WTC11 (cell line): ENCODE measurements at places on chromosomes 6 and 20. TPM values are rescaled to one million over a fixed set of nuclear protein-coding genes. Genes with fewer than 3 reads are reported as not detected.
A peak's percentile ranks its signal among the peaks of the same experiment; 100 is the strongest.

The KIAA1755 gene
- 0.16 to 0.50 TPM (median 0.27 TPM) in 3 replicates for total RNA-seq

DNA sequence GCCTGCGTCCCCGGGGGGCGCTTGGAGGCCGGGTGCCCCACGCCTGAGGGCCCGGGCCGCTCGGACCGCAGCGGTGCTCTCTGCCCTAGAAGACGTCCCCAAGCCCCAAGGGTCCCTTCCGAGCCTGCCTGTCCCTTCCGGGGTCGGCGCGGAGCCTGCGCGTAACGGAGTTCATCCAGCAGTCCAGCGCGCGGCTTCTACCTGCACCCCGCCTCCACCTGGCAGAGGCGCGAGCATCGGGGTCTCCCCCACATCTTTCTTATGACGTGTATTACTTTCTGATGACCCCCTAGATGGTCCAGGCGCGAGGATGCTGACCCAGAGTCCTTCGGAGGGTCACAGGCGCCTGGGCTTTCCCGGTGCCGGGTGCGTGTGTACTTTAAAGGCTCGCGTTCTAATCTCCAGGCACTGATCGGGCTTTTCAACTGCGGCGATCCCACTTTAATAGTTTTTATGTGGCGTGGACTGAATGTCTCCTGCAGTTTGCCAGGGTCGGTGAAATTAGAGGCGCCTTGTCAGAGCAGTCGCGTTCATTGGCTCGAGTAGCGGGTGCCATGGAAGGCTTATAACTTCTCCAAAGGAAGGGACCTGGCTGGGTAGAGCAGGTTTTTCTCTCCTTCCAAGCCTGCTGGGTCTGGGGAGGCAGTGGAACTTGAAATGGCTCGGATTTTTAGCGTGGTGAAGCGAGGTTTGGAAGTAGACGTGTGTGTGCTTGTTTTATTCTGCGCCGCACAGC lies 912 bp downstream of the EYA4 start:
- peak; percentile 45 for DNase-seq

The KLHDC3 gene
- total RNA-seq = 157 to 172 TPM (median 169 TPM) in 3 replicates

The CALHM5 gene
- total RNA-seq = 0.07 to 0.11 TPM (median 0.09 TPM) in 3 replicates

The COL20A1 gene
- 0.55 to 1.3 TPM (median 1.1 TPM) in 3 replicates for total RNA-seq

- no peak for DNase-seq
Measured at GRCh38 chr6:99822741-99823512, 171.1 kb downstream of the MCHR2 start.

- DNase-seq = no peak
Measured at GRCh38 chr20:24741493-24742072, 207.5 kb upstream of the CST7 start.

DNA sequence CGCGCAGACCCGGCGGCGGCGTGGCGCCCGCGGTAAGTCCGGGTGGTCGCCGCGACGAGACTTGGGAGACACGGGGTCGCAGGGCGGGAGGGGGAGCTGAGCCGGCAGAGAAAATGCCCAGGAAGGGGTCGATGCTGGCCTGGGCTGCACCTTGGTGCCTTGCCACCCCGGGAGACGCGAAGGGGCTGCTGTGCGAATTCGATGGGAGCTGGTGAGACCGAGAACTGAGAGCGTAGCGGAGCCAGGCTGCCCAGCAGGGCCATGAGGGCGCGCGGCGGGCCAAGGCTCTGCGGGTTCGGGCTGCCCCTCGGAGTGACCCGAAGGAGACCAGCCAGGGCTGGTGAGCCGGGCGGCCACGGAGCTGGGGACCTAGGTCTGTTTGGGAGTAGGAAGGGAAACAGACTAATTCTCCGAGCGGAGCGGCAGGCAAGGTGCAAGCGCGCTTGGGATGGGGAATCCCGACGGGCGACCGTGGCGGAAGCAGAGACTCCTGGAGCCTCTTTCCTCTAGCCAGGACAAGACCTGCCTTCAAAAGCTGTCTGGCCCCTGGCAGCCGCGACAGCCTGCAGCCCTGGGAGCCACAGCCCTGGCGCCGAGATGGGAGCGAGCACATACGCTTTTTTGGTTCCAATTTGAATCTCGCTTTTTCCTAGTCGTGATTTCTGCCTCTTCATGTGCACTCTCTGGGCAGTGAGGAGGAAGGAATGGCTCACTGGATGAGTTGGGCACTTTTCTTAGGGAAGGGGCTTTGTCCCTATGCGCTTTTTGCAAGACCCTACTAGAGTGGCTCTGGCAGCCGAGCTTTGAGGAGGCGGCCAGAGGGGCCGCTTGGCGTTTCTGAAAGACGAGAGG lies 691 bp downstream of the SYNDIG1 start:
- DNase-seq = peak; percentile 33

- DNase-seq = no peak
Measured at GRCh38 chr6:25487012-25487411, 165.0 kb upstream of the SCGN start.

The SYNGAP1 gene
- 139 to 172 TPM (median 160 TPM) in 3 replicates for total RNA-seq

GRCh38 chr6:47650553-47651432 lies 47.6 kb upstream of the ADGRF4 start:
- no peak for DNase-seq

GRCh38 chr6:162615016-162615705 lies 112.4 kb downstream of the PRKN start:
- no peak for DNase-seq

DNA sequence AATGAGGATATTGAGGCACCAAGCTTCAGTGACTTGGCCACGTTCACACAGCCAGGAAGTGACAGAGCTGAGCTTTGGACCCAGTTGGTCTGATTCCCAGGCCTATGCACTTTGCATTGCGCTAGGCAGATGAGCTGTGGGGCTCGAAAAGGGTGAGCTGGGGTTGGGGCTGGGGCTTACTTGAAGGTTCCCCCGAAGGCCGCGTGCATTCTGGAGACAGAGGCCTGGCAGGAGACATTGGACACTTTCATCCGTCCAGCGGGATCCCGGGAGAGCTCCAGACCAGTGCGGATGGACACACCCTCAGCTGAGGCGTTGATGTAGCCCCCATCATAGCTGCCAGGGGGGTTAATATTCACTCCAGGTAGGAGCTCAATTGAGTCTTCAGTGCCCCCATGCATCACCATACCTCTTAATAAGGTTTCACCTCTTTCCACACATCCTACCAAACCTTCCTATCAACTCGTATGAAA lies 2.6 kb downstream of the PLTP start:
- no peak for DNase-seq

DNA sequence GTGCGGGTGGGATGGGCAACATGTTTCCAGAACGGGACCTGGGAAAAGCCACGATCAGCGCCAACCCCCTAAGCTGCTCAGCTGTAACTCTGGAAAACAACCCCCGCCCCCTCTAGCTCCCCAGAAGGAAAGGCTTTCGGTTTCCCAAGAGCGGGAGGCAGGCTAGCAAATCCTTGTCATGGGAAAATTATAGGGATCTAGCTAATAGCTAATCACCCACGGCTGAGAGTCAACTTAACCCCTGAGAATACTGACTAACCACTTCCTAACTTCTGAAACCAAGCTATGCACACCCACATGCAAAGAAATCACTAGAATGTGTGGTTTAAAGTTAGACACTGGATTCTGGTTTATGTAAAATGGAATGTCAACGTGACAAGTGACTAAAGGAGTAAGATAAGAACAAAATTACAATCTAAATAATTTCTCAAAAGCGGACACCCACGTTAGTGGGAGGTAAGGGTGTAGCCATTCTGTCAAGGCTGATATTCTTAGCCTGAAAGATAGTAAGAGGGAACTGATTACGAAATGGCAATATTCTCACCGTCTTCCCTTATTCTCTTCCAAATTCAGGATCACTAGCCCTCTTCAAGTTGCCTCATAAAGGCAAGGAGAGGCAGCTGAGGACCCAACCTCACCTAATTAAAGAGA lies 20.1 kb downstream of the JAG1 start:
- no peak for DNase-seq

DNA sequence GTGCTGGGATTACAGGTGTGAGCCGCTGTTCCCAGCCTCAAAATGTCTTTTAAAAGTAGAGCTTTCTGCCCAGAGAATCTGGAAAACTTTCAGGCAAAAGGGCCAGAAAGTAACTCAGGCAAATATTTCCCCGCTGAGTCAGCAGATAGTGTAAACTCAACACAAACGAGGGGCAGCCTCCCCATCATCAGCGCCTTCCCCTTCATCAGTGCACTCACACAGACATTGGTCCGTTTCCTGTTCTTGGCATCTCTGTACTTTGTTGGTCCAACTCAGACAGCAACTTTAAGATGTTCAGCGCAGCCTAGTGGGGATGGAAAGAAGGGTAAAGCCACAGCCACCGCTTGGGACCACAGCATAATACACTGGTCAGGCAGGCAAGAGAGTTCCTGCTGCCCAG lies 69.5 kb downstream of the CSE1L start:
- no peak for DNase-seq

- no peak for DNase-seq
Measured at GRCh38 chr6:148703900-148704299, 42.9 kb upstream of the UST start.

GRCh38 chr6:77812304-77812703 lies 159.5 kb downstream of the MEI4 start:
- DNase-seq = no peak

The HFE gene
- total RNA-seq = 1.9 to 2.4 TPM (median 2.0 TPM) in 3 replicates

DNA sequence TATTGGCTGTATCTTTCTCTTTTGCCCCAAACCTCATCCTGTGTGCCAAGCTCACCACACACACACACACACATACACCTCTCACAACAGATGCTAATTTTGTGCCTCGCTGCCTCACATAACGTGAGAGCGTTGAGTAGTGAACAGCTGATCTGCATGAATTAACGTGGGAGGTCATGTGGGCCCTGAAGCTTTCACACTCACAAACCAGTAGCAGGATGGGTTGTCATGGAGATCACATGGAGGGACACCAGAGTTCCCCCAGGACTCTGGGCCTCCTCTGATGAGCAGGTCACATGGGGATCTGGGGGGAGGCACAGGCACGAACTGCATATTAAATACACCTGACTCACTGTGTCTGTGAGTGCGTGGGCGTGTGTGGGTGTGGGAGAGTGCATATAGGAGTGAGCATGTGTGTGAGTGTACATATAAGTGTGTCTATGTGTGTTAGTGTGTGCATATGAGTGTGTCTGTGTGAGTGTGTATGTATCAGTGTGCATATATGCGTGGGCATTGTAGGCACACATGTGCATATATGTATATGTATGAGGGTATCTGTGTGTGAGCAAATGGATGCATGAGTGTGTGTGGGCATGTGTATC lies 62.7 kb upstream of the SULF2 start:
- DNase-seq = no peak

DNA sequence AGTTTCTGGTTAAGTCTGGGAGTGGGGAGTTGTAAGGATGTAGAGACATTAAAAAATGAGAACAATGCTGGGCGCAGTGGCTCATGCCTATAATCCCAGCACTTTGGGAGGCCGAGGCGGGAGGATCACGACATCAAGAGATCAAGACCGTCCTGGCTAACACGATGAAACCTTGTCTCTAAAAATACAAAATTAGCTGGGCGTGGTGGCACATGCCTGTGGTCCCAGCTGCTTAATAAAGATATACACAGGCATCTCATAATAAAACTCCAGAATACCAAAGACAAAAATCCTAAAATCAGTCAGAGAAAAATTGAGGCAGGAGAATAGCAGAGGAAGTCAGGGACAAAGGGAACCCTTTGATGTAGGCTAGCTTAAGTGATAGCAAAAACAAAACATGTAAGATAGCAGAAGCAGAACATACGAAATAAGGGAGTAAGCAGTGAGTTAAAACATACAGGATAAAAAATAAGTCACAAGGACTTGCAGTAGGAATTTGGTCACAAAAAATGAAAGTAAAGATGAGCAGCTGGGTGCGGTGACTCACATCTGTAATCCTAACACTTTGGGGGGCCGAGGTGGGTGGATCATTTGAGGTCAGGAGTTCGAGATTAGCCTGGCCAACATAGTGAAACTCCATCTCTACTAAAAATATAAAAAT lies 23.6 kb downstream of the DDX43 start:
- no peak for DNase-seq

DNA sequence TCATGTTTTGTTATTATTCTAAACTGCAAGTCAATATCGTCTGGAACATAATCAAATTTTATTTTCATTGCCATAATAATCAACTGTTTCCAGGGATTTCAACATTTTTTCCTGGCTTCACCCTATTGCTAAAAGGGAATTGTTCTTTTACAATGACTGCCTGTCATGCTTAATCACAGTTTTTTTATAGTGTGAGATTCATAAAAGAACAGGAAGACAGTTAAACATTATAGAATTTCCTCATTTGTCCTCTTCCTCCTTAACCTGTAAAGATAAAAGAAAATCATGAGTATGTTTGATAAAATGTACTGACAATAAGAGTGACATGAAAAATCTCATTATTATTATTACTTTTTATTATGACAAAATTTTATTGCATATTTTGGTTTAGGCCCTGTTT lies 73.3 kb upstream of the CENPW start:
- DNase-seq = no peak
